Forelimb muscle (tissue), 1 donor: ENCODE measurements at places on chromosomes 16 and 17. TPM values are rescaled to one million over a fixed set of nuclear protein-coding genes. Genes with fewer than 3 reads are reported as not detected.

- DNase-seq, result no peak
These were observed 607 bp upstream of the NCOR1 start for GRCh38 chr17:16215965-16216316.

IL32 gene
- polyA plus RNA-seq, result 121 TPM

CX3CL1 gene
- 5.6 TPM for polyA plus RNA-seq

MAP3K14 gene
- 8.4 TPM for polyA plus RNA-seq
